ENCODE measurements at places on chromosomes 13 and 19. TPM values are rescaled to one million over a fixed set of nuclear protein-coding genes. Genes with fewer than 3 reads are reported as not detected.

- H3K27ac ChIP-seq, result peak overlapping the region; percentile 78
- H3K27me3 ChIP-seq, result no peaks in the 10 kb centered on the region
- peaks cover 29% of the 10 kb centered on the region for H3K4me1 ChIP-seq
- no peak for DNase-seq
- peak overlapping the region; percentile 67 for H3K4me3 ChIP-seq
Measured at GRCh38 chr19:49639401-49640112, 386 bp downstream of the RRAS start.

The KCNN1 gene
- 0.22 TPM for total RNA-seq

DNA sequence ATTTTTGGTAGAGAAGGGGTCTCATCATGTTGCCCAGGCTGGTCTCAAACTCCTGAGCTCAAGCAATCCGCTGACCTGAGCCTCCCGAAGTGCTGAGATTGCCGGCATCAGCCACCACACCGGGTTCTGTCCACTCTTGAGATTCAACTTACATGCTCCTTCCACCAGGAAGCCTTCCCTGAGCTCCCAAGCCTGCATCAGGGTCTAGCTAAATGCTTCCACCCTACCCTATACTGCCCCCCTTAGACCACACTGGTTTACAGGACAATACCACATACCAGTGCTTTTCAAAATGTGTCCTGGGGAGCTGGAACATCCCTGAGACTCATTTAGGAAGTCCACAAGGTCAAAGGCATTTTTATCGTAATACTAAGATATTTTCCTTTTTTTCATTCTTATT lies 15.1 kb upstream of the CACNG8 start:
- no peak for DNase-seq
- H3K36me3 ChIP-seq, result no peaks in the 10 kb centered on the region
- H3K27ac ChIP-seq, result no peak overlapping the region
- peaks cover 23% of the 10 kb centered on the region for H3K27me3 ChIP-seq
- no peak overlapping the region for H3K4me3 ChIP-seq

- peak overlapping the region; percentile 87 for H3K27ac ChIP-seq
- no peaks in the 10 kb centered on the region for H3K36me3 ChIP-seq
- H3K4me3 ChIP-seq, result peak overlapping the region; percentile 62
- no peak for DNase-seq
- H3K4me1 ChIP-seq, result peaks cover 13% of the 10 kb centered on the region
- H3K27me3 ChIP-seq, result no peaks in the 10 kb centered on the region
Measured at GRCh38 chr19:53554804-53555203, 16.9 kb downstream of the ZNF331 start.

The PLPP2 gene
- total RNA-seq, result 272 TPM

DNA sequence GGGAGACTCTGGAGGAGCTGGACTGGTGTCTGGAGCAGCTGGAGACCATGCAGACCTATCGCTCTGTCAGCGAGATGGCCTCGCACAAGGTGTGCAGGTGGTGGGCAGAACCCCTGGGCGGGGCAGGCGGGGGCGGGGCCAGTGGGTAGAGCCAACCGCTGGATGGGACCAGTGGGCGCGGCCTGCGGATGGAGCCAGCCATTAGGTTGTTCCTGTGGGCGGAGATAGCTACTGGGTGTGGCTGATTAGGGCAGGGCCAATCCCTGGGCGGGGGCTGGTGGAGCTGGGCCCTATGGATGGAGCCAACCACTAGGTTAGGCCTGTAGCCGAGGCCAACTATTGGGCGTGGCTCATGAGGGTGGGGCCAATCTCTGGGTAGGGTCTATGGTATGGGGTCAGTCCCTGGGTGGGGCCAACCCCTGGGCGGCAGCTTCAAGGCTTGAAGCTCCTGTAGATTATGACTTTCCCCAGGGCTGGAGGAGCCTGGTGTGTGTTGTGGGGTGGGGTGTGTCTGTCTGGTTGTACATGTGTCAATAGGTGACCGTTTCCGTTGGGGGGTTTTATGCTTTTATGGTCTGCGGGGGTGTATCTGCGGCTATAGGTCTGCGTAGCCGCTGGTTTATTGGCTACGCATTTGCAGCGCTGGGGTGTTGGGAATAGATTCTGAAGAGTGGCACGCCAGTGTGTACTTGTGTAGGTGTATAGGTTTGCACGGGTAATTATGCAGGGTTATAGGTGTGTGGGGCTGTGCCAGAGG lies 30.7 kb downstream of the PDE4A start:
- no peak for DNase-seq
- H3K27me3 ChIP-seq, result no peaks in the 10 kb centered on the region
- H3K36me3 ChIP-seq, result peaks cover 11% of the 10 kb centered on the region

DNA sequence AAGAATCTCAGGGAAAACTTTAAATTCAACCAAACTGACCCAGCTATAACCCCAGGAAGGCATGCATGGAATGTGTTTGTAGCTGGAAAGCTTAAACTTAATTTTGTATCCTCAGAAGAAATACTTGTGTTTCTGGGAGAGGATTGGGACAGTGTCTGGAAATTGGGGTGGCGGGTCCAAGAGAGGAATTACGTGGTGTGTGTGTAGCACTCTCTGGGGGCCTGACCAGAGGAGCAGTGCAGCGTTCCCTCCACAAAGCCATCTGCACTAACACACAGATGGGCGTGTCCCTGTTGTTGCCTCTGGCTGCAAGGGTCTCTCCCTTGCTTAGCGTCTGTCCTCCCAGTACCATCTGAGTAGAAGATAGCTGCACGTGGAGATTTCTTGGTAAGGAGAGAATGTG lies 6.4 kb downstream of the GARRE1 start:
- H3K27ac ChIP-seq, result no peak overlapping the region
- H3K4me1 ChIP-seq, result peaks cover 34% of the 10 kb centered on the region
- H3K36me3 ChIP-seq, result no peaks in the 10 kb centered on the region
- H3K27me3 ChIP-seq, result no peaks in the 10 kb centered on the region

DNA sequence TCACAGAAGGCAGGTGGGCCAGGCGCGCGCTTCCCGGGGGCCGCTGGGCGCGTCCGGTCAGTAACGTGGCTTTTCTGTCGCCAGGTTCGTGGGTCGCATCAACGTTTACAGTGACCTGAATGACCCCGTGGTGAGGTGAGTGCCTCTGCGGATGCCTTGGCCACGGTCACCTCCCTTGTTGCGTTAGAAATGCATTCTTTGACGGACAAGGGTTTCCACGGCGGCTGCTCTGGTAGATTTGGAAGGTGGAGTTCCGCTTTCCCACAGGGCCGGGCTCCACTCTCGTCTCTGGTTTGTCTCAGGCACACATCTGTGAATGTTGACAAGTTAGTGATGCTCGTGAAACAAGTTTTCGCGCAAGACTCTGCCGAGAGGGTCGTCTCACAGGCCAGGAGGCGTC lies 130.0 kb downstream of the ATP11A start:
- H3K36me3 ChIP-seq, result no peaks in the 10 kb centered on the region
- H3K27ac ChIP-seq, result no peak overlapping the region
- no peaks in the 10 kb centered on the region for H3K27me3 ChIP-seq
- H3K4me1 ChIP-seq, result no peaks in the 10 kb centered on the region
- no peak overlapping the region for H3K4me3 ChIP-seq
- DNase-seq, result no peak

GRCh38 chr19:1837625-1838105 lies 10.6 kb downstream of the REXO1 start:
- peak; percentile 65 for DNase-seq
- no peaks in the 10 kb centered on the region for H3K36me3 ChIP-seq
- H3K4me1 ChIP-seq, result peaks cover 29% of the 10 kb centered on the region
- no peaks in the 10 kb centered on the region for H3K27me3 ChIP-seq
- peak overlapping the region; percentile 78 for H3K27ac ChIP-seq
- H3K4me3 ChIP-seq, result no peak overlapping the region

The ZNF772 gene
- 21.1 TPM for total RNA-seq

The OR4F17 gene
- total RNA-seq, result not detected

The MEIOSIN gene
- not detected for total RNA-seq

GRCh38 chr13:20363172-20363571 lies 131.1 kb upstream of the GJB6 start:
- DNase-seq, result no peak
- no peaks in the 10 kb centered on the region for H3K27me3 ChIP-seq
- no peaks in the 10 kb centered on the region for H3K4me1 ChIP-seq
- no peak overlapping the region for H3K27ac ChIP-seq

DNA sequence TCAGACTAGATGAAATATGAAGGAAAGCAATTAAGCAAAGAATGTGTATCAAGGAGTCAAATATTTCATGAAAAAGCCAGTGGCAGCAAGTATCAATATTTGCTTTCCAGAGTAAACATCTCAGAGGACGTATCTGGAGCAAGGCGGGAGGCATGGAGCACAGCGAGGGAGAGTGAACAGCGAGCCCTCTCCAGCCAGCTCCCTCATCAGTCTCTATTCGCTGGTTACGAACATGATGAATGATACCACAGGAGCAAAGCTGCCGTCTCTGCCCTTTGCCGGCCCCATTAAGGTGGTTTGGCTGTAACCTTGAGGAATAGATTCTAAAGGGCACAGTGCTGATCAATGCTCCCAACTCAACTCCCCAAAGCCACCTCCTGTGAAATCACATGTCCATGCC lies 95.8 kb downstream of the CCNA1 start:
- H3K27me3 ChIP-seq, result no peaks in the 10 kb centered on the region
- DNase-seq, result no peak
- H3K36me3 ChIP-seq, result no peaks in the 10 kb centered on the region
- no peak overlapping the region for H3K27ac ChIP-seq
- no peak overlapping the region for H3K4me3 ChIP-seq

DNA sequence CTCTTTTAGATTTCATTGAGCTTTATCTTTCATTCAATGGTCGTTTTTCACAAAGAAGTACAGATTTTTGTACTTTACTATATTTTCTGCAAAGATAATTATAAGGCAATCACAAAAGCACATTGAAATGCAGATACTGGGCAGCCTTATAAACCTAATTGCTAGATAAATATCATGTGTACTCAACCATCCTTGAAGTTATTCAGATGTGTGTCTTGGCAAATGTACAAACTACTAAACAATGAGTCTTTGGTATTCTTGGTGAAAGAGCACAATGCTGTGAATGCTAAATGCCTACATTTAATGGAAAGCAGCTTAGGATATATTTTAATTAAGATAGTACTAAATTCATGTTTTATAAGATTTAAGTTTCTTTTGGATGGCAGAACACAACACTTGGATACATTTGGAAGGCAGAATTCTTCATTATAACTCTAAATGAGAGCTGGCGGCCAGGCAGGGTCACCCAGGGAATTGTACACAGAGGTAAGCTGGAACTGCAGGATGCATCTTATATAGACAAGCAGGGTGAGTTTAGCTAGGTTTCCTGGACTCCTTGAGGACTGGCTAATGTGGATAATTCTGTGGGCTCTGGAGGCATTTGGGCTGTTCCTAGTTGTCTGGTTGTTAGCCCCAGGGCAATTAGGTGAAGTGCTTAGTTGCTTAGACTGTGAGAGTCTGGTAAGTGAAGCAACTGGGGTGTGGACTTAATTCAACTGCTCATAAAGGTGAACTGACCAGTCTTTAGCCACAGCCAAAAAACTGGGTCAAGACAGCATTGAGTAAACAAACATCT lies 286.6 kb downstream of the PCDH20 start:
- H3K27ac ChIP-seq, result no peak overlapping the region
- no peaks in the 10 kb centered on the region for H3K4me1 ChIP-seq
- H3K36me3 ChIP-seq, result no peaks in the 10 kb centered on the region
- H3K27me3 ChIP-seq, result no peaks in the 10 kb centered on the region
- H3K4me3 ChIP-seq, result no peak overlapping the region

GRCh38 chr13:19023115-19023514 lies 158.5 kb downstream of the TUBA3C start:
- H3K36me3 ChIP-seq, result no peaks in the 10 kb centered on the region
- no peak for DNase-seq
- no peaks in the 10 kb centered on the region for H3K27me3 ChIP-seq
- no peak overlapping the region for H3K27ac ChIP-seq
- no peaks in the 10 kb centered on the region for H3K4me1 ChIP-seq

- H3K27ac ChIP-seq, result peak overlapping the region; percentile 55
- H3K4me1 ChIP-seq, result peaks cover 35% of the 10 kb centered on the region
- no peak overlapping the region for H3K4me3 ChIP-seq
- no peaks in the 10 kb centered on the region for H3K36me3 ChIP-seq
- DNase-seq, result peak; percentile 74
- H3K27me3 ChIP-seq, result no peaks in the 10 kb centered on the region
Measured at GRCh38 chr19:14890643-14891379, 4.9 kb upstream of the OR7A17 start.

DNA sequence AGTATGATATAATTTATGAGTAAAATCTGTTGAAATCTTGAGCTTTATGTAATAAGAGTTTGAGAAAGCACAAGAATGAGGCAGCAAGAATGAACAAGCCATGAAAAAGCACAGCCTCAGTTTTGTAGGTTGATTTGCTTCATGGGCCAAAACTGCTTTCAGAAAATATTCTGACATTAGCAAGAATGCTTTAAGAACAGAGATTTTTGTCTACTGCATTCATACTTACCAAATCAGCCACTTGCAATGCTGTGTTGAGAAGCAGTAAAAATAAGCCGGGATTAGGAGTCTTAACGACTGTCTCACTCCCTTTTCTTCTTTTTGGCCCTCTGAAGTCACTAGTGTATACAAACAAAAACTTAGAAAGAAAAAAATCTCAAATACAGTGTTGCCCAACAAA lies 114.5 kb downstream of the POSTN start:
- no peak for DNase-seq
- H3K4me3 ChIP-seq, result no peak overlapping the region
- H3K36me3 ChIP-seq, result no peaks in the 10 kb centered on the region
- H3K27me3 ChIP-seq, result no peaks in the 10 kb centered on the region
- H3K27ac ChIP-seq, result no peak overlapping the region

- no peak overlapping the region for H3K4me3 ChIP-seq
- DNase-seq, result no peak
- H3K36me3 ChIP-seq, result no peaks in the 10 kb centered on the region
- no peaks in the 10 kb centered on the region for H3K27me3 ChIP-seq
- H3K4me1 ChIP-seq, result no peaks in the 10 kb centered on the region
Measured at GRCh38 chr13:74931698-74932433, 550.1 kb downstream of the TBC1D4 start.

- no peak overlapping the region for H3K27ac ChIP-seq
- no peak for DNase-seq
- H3K36me3 ChIP-seq, result no peaks in the 10 kb centered on the region
- no peak overlapping the region for H3K4me3 ChIP-seq
Measured at GRCh38 chr13:67990868-67991267, 760.7 kb upstream of the PCDH9 start.

GRCh38 chr19:8324186-8325050 lies 3.1 kb downstream of the RPS28 start:
- no peaks in the 10 kb centered on the region for H3K27me3 ChIP-seq
- H3K4me1 ChIP-seq, result peaks cover 31% of the 10 kb centered on the region
- peak; percentile 42 for DNase-seq
- peaks cover 14% of the 10 kb centered on the region for H3K36me3 ChIP-seq
- H3K27ac ChIP-seq, result no peak overlapping the region

DNA sequence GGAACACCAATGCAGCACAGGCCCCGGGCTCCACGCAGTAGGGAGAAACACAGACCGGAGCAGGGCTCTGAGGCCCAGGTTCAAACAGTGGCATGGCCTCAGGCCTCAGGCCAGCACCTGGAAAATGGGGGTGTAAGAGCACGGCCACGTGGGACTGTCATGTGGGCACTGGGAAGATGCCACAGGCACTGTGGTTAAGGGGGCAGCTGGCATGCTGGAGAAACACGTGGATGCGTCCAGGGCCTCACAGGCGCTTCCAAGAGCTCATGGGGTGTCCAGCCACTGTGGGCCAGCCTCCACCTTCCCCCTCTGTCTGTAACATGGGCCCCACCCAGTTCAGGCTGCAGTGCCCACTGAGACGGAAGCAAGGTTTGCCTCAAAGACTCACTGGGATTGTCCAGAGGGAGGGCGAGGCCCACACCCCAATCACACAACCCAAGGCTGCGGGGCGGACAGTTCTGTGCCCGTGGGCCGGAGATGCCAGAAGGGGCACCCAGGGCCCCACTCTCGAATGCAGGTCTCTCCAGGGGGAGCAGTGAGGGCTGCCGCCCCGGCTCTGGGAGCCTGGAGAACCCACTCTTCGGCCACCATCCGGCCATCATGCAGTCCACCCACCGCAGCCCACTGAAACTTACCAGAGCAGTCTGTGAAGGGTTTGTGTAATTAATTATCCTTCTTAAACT lies 6.3 kb upstream of the MBD3 start:
- H3K27ac ChIP-seq, result no peak overlapping the region
- H3K36me3 ChIP-seq, result no peaks in the 10 kb centered on the region
- H3K27me3 ChIP-seq, result no peaks in the 10 kb centered on the region
- DNase-seq, result no peak
- H3K4me3 ChIP-seq, result no peak overlapping the region
